ENCODE measurements at places on chromosomes 3 and 15.

DNA sequence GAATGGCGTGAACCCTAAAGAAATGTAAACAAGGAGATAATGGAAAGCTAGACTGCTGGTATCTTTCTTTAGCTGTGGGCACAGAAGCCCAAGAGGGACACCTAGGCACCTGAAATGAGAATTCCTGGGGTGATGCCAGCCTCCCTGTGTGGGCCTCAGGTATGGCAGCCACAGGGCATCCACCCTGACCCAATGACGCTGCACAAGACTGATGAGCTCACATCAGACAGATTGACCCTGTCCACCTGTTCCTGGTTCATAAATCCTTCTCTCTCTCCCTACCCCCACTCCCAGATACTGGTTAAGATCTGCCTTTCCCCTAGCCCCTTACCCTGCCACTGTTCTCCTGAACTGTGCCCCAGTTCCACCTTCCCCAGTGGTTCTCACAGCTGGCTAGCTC, 1.5 kb downstream of the GLB1 start:
- DNase-seq = no peak

DNA sequence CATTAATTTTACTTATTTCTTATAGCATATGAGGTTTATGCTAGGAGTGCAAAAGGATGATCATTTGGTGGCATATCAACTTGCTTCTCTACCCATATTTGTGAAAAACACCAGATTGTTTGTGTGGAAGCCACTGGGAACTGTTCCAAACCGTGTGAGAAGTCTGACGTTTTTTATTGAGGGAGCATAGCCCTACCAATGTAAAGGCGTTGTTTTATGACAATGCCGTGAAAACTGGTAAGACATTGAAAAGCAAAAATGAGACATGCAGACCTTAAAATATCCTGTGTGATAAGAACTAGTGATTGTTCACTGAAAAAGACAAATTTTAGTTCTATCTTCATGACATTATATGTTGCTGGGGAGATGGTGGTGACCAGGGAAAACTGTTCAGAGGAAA, 87.8 kb downstream of the CHL1 start:
- DNase-seq = no peak

DNA sequence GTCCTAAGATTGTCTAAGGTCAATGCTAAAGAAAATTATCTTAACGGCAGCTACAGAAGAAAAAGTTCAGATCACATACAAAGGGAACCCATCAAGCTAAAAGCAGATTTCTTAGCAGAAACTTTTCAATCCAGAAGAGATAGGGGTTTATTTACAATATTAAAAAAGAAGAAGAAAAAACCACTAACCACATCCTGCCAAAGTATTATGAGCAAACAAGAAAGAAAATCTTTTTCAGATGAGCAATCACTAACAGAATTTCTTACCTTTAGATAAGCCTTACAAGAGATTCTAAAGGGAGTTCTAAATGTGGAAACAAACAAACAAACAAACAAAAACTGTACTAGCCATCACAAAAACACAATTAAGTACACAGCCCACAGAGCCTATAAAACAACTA, 1015.8 kb upstream of the EPHA6 start:
- no peak for DNase-seq

DNA sequence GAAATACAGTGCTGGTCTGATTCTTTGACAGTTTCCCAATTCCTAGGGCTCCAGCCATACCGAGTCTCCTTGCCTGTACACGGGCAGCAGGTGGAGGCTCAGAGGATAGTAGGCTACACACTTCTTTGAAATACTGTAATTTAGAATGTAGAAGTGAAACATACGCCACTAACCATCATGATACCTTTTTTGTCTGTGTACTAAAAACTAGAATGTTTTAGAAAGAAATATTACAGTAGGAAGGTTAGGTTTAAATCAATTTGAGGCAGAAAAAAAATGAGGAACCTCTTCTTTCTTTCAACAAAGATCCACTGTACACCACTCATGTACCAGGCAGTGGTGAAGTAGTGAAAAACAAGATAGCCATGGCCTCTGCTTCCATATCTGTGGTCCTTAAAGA, 354.7 kb downstream of the MCTP2 start:
- DNase-seq = no peak

DNA sequence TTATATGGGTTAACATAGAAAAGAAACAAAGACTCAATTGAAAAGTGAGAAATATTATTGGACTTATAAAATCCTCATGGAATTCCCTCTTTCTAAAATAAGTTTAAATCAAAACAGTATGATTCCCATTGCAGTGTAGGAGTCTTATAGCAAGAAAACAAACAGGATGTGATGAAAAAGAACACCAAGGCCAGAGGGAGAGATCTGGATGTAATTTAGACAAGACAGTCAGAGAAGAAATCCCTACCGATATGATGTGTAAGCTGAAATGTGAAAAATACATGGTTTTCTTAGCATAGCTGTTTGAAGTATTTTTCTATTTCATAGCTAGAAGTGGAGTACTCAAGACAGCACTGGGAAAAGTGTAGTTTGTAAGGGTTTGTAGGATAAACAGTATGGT, 521.5 kb downstream of the RSL24D1 start:
- no peak for DNase-seq

DNA sequence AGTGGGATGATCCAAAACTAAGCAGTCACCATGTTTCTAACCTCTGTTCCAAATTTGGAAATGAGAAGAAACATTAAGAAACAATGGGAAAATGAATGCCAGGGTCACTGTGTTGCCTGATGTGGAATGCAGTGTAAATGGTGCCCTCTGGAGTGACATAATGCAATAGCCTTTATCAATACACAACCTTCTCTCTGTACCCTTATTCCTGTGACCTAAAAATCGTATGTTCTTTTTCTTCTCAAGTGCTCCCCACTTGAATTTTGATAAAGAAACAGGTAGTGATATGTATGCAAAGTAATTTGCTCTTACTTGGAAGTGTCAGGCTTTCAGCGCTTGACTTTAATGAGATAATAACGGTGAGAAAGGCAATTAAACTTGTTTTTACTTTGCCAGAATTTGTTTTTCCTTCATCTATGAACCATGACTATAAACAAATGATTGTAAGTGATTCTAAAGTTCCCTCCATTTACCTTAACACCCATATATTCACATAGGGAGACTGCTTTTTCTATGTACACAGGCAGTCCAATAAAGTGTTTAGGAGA, 145.8 kb upstream of the THRB start:
- no peak for DNase-seq

DNA sequence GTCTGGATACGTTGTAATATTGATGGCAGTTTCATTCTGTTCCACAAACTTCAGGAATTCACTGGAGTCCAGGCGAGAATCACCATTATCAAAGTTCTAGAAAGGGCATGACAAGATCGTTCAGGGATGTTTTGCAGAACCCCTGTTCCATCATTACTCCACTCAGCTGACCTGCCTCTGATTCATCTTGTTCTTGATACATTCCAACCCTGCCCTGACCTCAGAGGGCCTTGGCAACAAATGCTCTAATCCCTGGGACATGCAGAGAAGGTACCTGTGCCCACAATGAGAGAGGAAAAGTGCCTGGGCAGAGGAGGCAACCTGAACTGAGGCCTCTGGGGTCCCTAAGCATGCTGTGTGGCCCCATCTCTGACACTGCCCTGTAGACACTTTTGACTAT, 45.9 kb downstream of the FSTL1 start:
- no peak for DNase-seq

- DNase-seq = no peak
These were observed 152.3 kb downstream of the CACNA1D start for GRCh38 chr3:53646723-53647122.

GRCh38 chr3:99418709-99419108, 219.7 kb upstream of the COL8A1 start:
- no peak for DNase-seq

Measured in T-helper 2 cell treated with Interferon-gamma antibody and Interleukin-4, amounts not matched to agents 5 μg/mL and 100 μg/mL, for 36 hours (primary cell).